ENCODE measurements at places on chromosomes 5 and 9. TPM values are rescaled to one million over a fixed set of nuclear protein-coding genes. Genes with fewer than 3 reads are reported as not detected.

DNA sequence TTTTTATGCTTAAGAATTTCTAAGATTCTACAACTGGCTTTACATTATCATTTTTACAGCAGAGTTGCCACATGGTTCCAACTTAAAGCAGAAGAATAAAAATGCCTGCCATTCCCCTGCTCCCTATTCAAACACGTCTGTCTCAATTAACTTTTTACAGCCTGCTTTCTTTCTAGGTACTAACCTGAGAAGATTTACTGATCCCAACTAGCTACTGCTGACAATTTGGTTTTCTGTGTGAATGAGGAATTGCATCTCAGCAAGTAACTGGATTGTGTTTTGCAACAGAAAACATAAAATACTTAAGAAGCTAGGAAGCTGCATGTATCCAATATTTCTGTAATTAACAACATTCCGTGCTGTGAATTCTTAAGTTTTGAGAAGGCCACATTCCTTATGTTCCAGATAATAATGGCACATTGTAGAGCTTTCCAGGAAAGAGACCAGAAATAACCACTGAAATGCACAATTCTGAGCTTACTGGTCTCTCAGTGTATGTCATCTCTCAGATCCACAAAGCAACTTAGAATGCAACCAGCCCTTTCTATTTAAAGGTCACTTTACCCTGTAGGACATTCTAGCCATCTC lies 306.8 kb upstream of the NMUR2 start:
- no peak for DNase-seq

- DNase-seq, result no peak
These were observed 1.6 kb downstream of the SOWAHA start for GRCh38 chr5:132814503-132815294.

- no peak for DNase-seq
These were observed 74.2 kb upstream of the SPOCK1 start for GRCh38 chr5:137573376-137573775.

DNA sequence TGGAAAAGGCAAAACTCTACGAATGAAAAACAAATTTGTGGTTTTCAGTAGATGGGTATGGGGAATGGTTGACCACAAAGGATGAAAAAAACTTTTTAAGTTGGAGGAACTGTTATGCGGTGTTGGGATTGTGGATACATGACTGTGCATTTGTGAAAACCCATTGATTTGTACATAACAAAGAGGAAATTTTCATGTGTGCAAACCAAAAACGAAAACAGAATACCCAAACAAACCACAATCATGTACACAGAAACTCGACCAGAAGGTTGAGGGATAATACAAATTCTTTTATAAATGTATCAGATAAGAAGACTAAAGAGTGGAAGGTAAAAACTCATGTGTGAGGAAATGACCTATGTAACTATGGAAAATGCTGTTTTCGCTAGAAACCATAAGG lies 1012.4 kb downstream of the CDH18 start:
- DNase-seq, result no peak

DNA sequence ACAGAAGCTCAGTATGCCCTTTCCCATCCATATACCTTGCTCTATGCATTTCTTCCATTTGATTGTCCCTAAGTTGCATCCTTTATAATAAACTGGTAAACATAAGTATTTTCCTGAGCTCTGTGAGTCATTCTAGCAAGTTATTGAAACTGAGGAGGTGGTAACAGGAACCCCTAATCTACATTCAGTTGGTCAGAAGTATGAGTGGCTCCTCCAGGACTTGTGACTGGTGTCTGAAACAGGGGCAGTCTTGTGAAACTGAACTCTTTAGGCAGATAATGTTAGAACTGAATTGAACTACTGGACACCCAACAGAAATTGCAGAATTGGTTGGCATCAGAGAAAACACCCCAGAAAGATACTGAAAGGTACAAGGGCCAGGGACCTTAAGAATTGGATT lies 133.1 kb upstream of the POU5F2 start:
- no peak for DNase-seq

DNA sequence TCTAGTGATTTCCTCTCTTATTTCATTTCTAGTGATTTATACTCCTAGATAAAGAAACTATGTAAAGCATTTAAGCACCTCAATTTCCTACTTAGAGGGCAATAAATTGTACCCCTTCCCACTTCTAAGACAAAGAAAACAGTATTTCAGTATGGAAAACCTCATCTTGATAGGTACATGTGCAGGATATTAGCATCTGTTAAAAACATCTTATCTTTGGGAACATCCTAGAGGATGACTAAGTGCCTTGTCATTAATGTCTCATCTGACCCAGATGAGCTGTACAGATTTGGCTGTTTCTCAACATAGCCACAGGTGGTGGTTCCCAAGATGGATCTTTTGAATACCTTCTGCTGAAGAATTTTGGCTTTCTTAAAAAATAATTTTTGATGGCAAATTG lies 5.7 kb downstream of the MEGF10 start:
- DNase-seq, result peak; percentile 84

DNA sequence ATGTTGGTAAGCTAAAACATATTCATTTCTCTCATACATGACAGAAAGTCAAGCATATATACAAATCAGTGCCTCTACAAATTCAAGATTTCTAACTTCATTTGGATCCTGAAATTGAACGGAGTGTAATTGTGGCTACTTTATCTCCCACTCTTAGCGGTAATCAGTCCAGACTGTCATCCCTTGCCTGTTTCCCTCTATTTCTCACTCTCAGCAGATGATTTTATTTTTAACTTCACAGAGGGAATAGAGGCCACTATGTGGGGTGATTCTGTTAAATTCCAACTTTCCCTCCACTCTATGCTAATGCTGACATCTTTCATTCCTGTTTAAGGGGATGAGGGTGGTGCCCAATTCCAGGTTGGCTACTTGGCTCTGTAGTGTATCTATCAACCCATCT lies 153.8 kb upstream of the KCNN2 start:
- DNase-seq, result no peak

DNA sequence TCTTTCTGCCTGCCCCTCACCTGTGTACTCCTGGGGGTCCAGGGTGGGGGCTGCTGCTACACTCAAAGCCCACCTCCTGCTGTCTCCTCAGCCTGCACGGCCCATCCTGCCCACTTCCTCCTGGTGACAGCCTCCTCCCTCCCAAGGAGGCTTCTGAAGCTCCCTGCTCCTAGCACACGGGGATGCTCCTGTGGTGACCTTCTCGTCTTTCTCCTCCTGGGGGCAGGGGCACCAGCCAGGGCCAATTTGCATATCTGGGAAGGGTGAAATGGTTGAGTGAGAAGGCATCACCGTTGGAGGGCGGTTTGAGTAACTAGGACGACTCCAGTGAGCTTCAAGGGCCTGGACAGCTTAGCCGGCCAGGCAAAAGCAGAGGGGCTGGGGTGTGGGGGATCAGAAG lies 51.9 kb upstream of the COL5A1 start:
- DNase-seq, result no peak

DNA sequence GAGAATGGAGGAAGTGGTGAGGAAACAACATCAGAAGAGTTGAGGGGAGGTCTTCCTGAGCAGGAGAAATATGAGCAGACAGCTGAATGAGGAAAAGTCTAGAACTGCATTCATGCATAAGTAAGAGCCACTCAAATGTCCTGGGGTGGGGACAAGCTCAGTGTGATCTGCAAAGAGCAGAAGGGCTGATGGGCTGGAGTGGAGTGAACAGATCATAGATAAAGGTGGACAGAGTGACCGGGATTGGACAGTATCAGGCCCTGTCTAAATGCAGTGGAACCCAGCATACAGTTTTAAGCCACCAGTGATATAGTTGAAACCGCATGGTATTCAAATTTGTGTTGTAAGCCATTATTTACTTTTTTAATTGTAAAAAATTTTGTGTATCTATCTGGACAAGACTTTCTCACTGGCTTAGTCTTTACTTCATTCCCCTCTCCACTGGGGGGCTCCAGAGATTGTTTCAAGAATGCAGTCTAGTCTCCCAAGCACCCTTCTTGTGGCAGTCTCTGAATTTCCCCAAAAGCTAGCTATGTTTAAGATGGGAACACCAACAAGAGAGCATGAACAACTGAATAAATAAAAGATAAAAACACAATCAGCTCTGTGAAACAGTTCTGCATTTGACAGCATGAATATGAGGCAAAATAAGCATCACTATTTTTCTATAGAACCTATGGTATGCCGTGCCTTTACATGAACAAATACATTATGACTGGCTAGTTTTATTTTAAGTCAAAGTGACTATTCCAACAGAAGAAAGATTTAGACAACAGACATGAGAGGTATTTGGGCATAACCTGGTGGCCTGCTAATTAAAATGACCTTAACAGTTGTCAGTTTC lies 10.7 kb upstream of the STK32A start:
- DNase-seq, result peak; percentile 21

DNA sequence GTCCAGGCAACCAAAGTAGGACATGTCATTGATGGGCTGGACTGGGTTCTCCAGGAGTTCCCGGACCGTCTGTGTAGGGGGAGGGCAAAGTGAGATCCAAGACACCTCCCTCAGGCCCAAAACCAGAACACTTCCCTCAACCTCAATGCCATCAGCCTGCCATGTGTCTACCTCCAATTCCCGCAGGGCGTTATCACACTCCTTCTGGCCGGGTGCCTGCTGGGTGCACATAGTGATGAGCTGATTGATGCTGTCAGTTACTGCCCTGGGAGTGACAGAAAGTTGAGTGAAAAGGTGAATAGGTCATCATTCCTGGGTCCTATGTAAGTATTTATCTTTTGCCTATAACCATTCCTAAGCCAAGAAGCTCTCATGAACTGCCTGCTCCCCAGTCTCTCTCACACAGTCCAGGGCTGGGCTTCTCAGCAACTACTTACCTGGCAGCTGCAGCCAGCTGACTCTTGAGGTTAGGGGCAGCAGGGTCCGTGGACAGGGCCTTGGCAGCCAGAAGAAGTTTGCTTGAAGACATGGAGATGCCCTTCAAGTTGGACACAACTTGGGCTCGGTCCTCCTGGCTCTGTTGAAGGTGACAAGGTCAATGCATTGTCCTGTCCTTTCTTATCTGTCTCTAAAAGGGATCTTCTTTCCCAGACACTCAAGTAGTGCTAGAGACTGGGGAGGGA lies 21.0 kb downstream of the TLN1 start:
- DNase-seq, result no peak

DNA sequence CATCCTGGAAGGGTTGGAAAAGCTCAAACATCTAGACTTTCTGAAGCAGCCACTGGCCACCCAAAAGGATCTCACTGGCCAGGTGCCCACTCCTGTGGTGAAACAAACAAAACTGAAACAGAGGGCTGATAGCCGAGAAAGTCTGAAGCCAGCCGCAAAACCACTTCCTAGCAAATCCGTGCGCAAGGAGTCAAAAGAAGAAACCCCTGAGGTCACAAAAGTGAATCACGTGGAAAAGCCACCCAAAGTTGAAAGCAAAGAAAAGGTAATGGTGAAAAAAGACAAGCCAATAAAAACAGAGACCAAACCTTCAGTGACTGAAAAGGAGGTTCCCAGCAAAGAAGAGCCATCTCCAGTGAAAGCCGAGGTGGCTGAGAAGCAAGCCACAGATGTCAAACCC lies 87.6 kb downstream of the MAP1B start:
- DNase-seq, result no peak

DNA sequence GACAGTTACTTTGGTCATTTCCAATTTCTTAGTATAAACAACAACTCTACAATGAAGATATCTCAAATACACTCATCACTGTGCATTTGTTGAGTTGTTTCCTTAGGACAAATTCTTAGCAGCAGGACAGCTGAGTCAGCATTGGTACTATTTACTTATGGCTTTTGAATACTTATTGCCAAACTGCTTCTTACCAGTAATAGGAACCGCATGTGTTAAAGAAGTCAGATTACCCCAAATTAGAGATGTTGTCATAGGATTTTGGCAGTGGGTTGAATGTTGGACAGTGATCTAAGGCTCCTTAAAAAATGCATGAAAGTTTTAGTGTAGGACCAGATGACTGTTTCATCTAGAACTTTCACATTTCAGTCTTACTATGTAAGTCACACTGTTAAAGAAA lies 280.1 kb upstream of the DMRT1 start:
- peak; percentile 26 for DNase-seq

DNA sequence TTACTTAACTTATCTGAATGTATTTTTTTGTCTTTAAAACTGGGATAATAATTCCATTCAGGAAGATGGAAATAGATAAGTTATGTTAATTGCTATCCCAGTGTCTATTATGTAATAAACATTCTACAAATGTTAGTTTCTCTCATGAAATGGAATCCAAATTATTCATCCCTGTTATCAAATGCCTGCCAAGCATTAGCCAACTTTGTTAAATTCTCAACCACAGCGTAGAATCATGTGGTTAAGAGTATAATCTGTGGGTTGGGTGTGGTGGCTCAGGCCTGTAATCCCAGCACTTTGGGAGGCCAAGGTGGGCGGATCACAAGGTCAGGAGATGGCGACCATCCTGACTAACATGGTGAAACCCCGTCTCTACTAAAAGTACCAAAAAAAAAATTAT lies 912.9 kb upstream of the SEMA6A start:
- DNase-seq, result no peak

GRCh38 chr9:97491216-97491999 lies 10.1 kb upstream of the TMOD1 start:
- no peak for DNase-seq

DNA sequence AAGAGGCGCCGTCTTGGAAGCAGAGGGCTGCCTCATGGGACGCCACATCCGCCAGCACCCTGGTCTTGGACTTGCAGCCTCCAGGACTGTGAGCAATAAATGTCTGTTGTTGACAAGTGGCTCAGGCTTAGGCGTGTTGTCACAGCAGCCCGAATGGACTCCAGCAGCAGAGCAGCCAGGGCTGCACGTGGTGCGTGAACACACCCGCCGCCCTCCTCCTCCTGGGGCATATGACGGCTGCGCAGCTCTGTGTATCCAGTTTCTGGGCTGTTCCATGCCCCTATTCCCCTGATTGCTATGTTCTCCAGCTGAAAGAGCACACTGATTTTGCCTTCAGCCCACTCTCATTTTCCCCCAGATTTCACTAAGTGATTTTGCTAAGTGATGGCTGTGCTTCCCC lies 36.0 kb upstream of the CLPTM1L start:
- no peak for DNase-seq

- no peak for DNase-seq
These were observed 3.8 kb upstream of the CTNNAL1 start for GRCh38 chr9:109017061-109017460.

- no peak for DNase-seq
These were observed 15.2 kb downstream of the FOXD1 start for GRCh38 chr5:73433272-73433981.

DNA sequence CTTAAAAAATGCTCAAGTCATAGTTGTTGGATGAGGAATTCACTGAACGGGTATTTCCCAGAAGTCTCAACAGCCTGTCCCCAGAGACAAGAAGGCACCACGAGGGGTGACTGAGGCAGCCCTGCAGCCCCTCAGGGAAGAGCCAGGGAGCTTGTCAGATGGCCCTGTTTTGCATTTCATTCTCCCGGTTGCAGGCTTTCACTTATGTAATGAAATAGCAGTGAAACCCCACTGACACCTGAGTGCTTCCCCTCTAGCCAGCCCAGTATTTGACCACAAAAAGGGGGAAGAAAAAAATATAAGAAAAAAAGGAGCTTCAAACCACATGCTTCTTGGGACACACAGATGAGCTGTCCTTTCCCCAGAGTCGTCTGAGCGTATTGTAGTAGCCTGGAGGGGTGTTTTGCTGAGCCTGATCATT lies 75.3 kb upstream of the IL12B start:
- no peak for DNase-seq

- peak; percentile 45 for DNase-seq
These were observed 524 bp downstream of the PRR7 start for GRCh38 chr5:177447066-177447610.

Gene LRRC19
- not detected for total RNA-seq

Gene EHMT1
- 83.4 TPM for total RNA-seq

Gene GPR21
- 1.5 TPM for total RNA-seq

Gene SLC34A1
- total RNA-seq, result 0.09 TPM

Gene RGS7BP
- not detected for total RNA-seq

Gene OLFM1
- 0.17 TPM for total RNA-seq
